ENCODE measurements at places on chromosomes 5 and 9.

GRCh38 chr9:96514108-96514799 lies 64.3 kb downstream of the HABP4 start:
- DNase-seq: no peak

DNA sequence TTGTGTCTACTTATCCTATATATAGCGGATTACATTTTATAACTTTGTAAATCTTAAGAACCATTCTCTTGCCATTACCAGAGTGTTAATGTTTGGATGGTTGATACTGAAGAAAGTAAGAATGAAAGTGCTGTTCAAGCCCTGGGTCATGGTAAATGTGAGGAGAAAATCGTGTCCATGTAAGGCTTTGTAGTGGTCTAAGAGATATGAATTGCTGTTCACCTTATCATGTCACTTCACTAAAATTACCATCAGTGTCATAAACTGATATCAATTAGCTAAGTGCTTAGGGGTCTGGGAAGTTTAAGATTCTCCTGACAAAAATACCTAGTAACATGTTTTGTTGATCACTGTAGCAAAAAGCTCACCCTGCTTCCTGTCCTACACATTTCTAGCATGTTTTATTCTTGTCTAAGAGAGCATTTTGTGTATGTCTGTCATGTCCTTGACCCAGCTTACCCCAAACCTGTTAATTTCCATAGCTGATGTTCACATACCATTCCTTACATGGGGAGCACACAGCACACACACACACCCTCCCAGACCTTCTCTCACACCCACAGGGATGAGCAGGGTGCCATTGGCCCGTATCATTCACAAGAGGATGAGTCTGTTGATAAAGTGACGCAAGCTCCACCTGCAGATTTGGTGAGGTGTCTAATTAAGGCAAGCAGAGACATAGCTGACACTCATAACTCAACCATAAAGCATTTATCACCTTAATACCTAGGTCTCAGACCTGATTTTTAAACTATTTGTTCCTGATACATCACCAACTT lies 125.1 kb upstream of the PAM start:
- no peak for DNase-seq

- DNase-seq: no peak
These were observed 135.0 kb upstream of the GABRP start for GRCh38 chr5:170648541-170648940.

GRCh38 chr5:86971034-86971571 lies 296.6 kb upstream of the RASA1 start:
- DNase-seq: no peak

DNA sequence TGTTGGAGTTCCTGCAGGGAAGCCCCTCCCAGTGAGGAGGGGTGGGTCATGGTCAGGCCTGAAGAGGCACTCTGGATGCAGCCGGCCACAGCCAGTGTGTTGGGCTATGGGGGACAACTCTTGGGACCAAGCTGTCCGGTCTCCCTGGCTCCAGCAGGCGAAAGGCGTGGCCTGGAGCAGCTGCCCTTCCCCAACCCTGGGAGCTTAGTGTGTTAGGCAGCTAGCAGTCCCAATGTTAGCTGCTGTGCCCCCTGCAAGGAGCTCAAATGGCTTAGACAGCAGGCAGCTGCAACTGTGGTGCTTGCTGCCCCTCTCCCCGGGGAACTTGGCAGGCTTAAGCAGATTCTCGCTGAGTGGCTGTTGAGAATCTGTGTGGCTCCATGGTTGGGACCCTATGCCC lies 67.5 kb upstream of the ACTBL2 start:
- DNase-seq: no peak

- DNase-seq: no peak
These were observed 288.0 kb downstream of the ICE1 start for GRCh38 chr5:5710471-5710870.

GRCh38 chr5:93072831-93073459 lies 508.1 kb downstream of the NR2F1-AS1 start:
- DNase-seq: no peak

- no peak for DNase-seq
These were observed 13.4 kb downstream of the MAST4 start for GRCh38 chr5:66609615-66610014.

GRCh38 chr9:124011460-124012301 lies at the start of gene LHX2:
LHX2 (plus strand) TSS chr9:124011768; CDS start chr9:124012349, 581 bp downstream.
- DNase-seq: peak; percentile 7

GRCh38 chr9:127334725-127335124 lies 62.2 kb upstream of the SLC2A8 start:
- DNase-seq: no peak

GRCh38 chr9:133341369-133342068 lies 5.5 kb upstream of the SURF6 start:
- DNase-seq: no peak

GRCh38 chr5:127011961-127012644 lies 18.3 kb downstream of the MARCHF3 start:
- DNase-seq: no peak

DNA sequence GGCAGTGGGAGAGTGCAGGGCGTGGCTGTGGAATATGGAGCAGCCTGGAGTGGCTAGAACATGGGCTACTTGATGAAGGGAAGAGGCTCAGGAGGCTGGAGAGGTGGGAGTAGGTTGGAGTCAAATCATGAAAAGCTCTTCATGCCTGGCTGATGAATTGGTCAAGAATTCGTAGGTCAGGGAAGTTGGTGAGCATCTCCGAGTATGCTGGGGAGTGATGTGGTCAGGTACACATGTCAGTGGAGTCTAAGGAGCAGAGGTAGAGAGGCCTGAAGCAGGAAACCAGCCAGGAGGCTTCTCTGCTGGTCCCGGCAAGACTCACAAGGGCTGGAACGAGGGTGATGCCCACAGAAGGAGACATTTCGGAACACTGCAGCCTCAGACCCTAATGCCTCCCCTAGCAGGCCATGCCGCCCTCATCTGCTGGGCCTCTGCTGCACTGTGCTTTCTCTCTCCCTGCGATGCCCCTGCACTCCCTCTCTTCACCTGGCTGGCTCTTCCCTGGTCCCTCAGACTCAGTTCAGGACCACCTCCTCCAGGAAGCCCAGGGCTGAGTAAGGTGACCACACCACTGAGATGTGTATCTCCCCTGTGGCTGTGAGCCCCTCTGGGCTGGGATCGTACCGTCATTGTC lies 33.6 kb downstream of the TMOD1 start:
- no peak for DNase-seq

GRCh38 chr9:135960411-135961276 lies 529 bp downstream of the UBAC1 start:
- no peak for DNase-seq

- DNase-seq: peak; percentile 80
These were observed at the start of gene EEIG1 for GRCh38 chr9:127980706-127981558. EEIG1 (minus strand) TSS chr9:127980989; CDS start chr9:127980137, 852 bp downstream.

DNA sequence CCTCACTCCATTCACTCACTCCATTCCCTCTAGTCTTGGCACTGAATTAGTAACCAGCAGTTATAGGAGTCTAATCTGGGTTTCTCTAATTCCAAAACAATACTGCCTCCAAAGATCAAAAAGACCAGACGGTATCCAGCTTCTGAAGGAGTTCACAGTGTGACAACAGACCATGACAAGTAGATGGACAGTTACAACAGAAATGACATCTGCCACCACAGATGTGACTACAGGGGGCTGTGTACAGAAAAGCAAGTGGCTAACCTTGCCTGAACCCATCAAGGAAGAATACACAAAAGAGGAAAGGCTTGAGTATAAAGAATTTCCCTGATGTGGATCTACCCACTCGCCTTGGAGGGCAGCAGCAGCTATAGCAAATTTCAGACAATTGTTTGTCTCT lies 112.4 kb downstream of the ACTL7B start:
- no peak for DNase-seq

DNA sequence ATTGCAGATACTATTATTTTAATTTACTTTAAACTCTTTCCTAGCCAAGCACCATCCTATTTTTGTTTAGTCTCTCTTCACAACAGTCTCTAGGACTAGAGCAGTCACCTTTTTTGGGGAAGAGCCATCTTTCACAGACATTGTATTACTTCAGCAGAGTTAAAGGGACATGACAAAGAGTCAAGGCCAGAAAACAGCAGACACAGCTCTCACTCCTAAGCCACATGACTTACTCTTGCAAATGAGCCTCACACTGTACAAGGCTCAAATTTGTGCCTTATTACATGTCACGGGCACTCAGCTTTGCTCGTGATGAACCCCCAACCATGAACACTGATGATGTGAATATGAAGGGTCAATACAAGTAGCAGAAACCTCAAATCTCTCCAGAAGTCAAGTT lies 104.3 kb downstream of the ZNF608 start:
- no peak for DNase-seq

GRCh38 chr5:90017239-90017638 lies 392.3 kb downstream of the CETN3 start:
- DNase-seq: no peak

GRCh38 chr5:132419502-132420468 lies 50.3 kb downstream of the SLC22A5 start:
- no peak for DNase-seq

- DNase-seq: no peak
These were observed 5.0 kb upstream of the ZNF462 start for GRCh38 chr9:106857811-106858470.

GRCh38 chr9:25716220-25716872 lies 38.1 kb upstream of the TUSC1 start:
- DNase-seq: peak; percentile 1

- peak; percentile 65 for DNase-seq
These were observed 892 bp upstream of the TNC start for GRCh38 chr9:115118879-115119218.

GRCh38 chr5:59152701-59153245 lies 569.9 kb downstream of the RAB3C start:
- peak; percentile 49 for DNase-seq

- no peak for DNase-seq
These were observed 7.7 kb upstream of the DMRT2 start for GRCh38 chr9:1042466-1042865.

- no peak for DNase-seq
These were observed 24.6 kb downstream of the RFK start for GRCh38 chr9:76369583-76369982.

DNA sequence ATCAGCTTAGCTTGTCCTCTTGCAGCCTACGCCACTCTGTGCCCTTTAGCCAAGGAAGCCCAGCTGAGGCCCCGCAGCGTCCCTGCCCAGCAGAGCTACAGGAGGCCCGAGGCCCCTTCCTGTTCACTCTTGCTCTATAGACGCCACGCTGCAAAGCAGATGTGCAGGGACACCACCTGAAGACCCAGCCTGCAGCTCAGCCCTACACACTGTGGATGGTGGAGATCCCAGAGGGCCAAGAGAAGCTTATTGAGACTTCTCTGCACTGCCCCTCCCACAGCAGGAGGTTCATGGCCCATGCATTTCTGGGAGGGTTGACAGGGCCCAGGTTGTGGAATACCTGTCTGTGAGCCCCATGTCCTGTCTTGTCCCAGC lies 33.6 kb downstream of the IRF1 start:
- no peak for DNase-seq

GRCh38 chr9:125492719-125493118 lies 214.3 kb downstream of the MAPKAP1 start:
- no peak for DNase-seq

- DNase-seq: no peak
These were observed 41.7 kb downstream of the TMEM167A start for GRCh38 chr5:83035373-83036100.

GRCh38 chr9:69918322-69918721 lies 97.7 kb downstream of the CFAP95 start:
- DNase-seq: no peak

GRCh38 chr9:37060833-37061232 lies 26.8 kb upstream of the PAX5 start:
- no peak for DNase-seq

DNA sequence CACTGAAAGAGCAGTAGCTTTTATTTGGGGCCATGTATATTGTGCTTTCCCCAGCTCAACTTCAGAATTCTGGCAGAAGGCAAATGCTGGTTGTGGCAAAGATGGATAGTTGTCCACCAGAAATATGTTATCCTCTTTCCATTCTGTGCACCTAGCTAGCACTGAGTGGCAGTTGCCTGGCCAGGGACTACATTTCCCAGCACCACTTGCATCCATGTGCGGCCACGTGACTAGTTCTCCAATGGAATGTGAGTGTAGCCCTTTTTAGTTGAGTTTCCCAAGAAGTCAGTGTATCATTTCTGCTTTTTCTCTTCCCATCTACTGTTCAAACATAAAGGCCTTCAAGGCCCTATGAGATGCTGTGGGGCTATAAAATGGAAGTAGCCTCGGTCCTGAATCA lies 354.0 kb upstream of the CLINT1 start:
- DNase-seq: no peak

- no peak for DNase-seq
These were observed 128.1 kb upstream of the FAM174A start for GRCh38 chr5:100407053-100407452.

DNA sequence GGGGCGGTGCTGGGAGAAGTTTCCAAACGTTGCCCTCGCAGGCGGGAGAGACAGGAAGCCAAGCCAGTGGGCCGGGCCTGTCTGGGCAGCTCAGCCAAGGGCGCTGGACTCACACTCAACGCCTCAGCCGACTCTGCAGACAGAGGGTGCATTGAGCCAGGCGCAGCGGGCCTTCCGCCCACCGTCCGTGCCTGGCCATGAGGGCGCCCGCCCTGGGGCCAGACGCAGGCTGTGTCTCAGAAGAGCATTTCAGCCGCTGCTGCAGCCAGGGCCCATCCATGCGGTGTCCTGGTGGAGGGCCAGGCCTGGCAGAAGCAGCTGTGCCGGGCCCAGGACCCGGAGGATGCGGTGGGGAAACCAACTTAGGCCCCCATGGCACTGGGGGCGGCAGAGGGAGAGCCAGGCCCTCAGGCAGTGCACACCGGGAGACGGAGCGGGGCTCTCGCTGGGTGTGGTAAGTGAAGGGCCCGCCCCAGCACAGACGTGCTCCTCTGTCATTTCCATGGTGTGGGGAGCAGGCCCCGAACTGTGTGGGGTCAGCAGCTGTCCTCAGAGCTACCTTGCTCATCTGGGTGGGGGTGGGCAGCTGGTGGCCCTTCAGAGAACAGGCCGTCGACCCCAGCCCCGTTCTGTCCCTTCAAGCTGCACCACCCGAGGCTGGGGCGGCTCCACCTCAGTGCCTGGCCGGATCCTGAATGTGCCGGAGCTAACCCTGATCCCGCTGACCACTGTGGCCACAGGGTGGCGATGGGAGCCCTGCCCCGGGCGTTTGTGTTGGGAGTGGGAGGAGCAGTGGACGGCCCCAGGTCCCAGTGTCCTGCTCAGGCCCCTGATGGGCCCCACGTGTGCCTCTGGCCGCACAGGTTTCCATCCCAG lies 18.0 kb downstream of the DNLZ start:
- DNase-seq: no peak

DNA sequence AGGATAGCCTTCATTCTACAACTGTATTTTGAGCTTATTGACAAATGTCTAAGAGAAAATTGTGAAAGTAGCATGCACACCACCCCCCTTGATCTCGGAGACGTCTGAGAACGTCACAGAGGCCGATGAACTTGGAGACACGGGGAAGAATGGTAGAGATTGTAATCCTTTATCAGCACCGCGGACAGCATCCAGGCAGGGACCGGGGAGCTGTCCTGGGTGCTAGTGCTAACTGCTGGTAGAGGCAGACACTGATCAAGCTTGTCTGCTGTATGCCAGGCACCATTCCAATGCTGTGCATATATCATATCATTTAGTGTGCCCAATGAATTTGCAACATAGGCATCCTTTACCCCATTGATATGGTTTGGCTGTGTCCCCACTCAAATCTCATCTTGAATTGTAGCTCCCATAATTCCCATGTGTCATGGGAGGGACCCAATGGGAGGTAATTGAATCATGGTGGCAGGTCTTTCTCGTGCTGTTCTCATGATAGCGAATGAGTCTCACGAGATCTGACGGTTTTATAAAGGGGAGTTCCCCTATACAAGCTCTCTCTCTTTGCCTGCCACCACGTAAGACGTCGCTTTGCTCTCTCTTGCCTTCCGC lies 98.8 kb downstream of the LHX2 start:
- DNase-seq: no peak

Data from smooth muscle cell of the brain vasculature (primary cell).